ENCODE measurements at places on chromosomes 5 and 9.

- DNase-seq: no peak
Measured at GRCh38 chr9:122806661-122807060, 6.7 kb downstream of the OR1K1 start.

DNA sequence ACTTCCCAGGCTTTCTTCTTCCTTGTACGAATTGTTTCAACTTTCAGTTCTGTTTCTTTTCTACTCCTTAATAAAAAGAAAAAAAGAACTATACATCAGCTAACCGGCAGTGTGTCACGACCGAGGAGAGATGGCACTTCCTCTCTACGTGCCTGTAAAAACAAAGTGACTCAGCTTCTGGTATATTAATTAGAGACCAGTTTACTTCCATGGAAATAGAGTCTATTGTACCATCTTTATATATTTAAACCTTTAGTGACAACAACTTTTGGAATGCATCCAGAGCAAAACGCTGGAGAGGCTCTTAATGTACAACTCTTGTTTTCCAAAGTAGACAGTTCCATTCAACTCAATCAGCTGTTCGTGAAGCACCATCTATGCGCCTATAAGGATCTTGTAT is 94.5 kb upstream of the LIFR start:
- no peak for DNase-seq

DNA sequence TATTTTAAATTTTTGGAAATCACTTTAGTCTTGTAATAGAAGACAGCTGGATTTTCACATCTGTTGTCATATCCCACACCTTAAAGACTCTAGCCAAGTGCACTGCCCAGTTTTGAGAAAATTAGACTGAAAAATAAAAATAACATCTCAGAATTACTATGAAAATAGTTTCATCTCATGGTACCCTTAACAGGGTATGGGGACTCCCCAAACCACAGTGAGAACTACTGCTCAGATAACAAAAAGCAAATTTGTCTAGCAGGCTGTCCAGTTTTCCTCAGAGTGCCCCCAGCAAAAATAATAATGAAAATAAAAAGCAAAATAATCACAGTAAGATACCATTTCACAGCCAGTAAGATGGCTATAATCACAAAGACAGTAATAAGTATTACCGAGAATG is 6.5 kb downstream of the UBQLN1 start:
- no peak for DNase-seq

DNA sequence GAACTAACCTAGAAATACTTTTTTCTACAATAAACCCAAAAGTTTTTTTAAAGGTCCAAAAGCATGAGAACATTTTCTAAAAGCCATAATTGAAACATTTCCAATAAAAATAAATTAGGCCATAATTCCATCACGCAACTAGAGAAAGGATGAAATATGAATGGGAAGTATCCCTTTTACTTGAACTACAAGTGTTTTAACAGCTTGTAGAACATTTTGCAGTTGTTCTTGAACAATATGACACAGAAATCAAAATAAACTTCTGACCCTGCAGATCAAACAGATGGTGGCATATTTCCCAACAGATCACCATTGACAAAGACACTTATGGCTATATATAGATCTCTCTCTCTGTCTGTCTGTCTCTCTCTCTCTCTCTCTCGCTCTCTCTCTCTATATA is 624.4 kb downstream of the PSAT1 start:
- DNase-seq: no peak
